ENCODE measurements at places on chromosomes 2 and 18.

DNA sequence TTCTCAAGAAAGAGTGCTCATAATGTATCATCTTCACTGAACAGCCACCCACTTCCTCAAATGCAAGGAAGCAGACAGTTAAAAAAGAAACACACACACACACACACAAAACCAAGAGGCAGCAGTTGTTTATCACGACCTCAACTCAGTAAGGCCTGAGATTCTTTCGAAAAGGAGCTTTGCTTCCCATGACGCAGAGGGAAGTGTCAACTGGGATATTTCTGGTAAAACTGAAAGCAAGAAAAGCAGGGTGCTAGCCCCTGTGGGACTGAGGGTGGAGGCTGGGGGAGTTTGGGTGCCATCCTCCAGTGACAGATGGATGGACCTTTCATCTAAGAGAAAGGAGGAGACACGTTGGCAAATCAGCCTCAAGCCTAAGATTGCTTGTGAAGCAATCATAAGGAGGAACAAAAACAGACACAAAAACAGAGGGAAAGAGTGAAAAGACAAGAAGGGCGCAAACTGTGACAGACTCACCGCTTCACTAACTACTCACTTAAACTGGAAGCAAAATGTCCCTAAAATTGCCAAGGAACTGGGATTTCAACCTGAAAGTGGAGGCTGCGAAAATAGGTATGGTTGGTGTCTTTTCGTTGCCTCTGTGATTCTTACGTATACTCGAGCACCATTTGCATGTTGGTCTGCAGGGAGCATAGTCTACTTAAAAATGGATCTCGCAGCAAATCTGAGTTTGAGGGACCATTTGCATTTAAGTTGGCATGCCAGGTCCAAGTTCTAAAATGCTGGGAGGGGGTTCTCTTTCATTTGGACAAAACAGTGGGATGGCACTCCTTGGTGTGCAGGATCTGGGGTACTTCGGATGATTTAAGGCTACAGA lies at the start of gene ARHGAP25:
Gene ARHGAP25 (plus strand): TSS at position 124 of the 838 bp plus-strand sequence. CDS start 389 bp downstream, at position 513.
- no peak for DNase-seq

DNA sequence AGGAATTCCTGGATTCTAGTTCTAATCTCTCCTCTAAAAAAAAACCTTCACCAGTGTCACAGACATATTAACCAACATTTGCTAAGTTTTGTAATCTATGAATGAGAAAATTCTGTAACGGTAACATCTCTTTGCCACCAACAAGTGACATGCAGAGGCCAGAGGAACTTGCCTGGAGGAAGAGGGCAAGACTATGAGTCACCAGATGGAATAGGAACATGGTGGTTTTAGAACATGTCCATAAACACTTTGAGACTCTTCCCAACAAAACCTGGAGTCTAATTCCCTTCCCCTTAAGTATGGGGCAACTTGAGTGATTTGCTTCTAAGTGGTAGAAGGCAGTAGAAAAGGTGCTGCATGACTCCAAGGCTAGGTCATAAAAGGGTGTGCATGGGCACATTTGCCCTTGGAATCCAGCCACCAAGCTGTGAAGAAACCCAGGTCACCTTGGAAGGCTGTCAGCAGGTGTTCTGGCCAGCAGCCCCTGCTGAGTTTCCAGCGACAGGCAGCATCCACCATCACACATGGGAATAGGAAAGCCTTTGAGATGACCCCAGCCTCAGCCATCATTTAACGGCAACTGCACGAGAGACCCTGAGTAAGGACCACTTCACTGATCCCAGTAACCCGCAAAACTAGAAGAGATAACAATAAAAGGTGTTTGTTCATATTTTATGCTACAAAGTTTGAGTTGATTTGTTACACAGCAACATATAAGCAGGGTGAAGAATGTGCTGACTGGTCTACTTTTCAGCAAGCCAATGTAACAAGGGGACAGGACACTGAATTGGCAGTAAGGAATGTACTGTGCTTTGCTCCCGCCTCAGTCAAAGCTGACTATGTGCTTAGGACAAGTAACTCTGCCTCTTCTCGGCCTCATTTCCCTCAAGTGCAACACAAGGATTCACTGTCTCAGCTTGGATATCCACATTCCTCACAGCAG lies 90.6 kb downstream of the SKA1 start:
- DNase-seq: no peak

- no peak for DNase-seq
Measured at GRCh38 chr2:196389670-196390069, 218.3 kb upstream of the STK17B start.

GRCh38 chr2:62453955-62454354 lies 52.0 kb downstream of the TMEM17 start:
- DNase-seq: no peak

- no peak for DNase-seq
Measured at GRCh38 chr2:121362774-121363173, 77.8 kb upstream of the TFCP2L1 start.

DNA sequence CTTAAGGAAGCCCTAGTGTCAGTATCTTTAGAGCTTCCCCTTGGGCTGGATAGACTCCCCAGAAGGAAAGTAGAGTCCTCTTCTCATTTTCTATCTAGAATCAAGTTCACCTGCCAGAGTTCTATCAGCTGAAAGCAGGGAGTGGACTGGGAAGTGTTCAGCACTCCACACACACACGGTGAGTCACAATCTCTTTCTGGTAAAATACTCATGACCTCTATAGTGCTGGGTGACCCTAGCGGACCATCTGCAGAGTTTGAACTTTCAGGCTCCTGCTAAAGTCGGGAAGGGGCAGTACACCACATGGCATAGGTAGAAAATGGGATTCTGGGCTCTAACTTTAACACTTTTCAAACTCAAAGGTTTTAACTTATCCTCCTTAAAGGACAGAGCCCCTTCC lies 43.3 kb downstream of the SAP130 start:
- DNase-seq: no peak

DNA sequence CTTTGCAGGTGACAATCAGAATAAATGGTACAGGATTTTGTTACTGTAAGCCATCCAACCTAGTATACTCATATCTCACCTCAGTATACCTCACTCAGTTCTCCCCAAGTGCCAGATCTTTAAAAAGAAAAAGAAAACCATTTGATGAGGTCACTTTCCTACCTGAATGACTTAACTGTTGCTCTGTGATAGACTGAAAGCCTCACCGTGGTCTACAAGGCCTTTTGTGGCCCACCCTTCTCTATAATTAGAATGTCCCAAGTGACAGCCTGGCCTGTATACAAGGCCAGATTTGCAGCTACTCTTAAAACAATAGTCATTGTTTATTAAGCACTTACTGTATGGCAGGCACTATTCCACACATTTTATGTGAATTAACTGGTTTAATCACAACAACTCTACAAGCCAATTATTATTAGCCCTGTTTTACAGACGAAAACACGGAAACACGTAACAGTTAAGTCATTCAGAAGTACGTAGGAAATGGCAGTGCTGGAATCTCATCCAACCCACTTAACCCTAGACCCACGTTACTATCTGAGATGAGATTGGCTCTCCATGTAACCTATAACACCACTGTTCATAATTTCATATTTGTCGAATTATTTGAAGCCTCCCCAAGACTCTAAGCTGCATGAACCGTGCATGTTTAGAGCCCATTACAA lies 28.3 kb downstream of the PKP4 start:
- DNase-seq: no peak

DNA sequence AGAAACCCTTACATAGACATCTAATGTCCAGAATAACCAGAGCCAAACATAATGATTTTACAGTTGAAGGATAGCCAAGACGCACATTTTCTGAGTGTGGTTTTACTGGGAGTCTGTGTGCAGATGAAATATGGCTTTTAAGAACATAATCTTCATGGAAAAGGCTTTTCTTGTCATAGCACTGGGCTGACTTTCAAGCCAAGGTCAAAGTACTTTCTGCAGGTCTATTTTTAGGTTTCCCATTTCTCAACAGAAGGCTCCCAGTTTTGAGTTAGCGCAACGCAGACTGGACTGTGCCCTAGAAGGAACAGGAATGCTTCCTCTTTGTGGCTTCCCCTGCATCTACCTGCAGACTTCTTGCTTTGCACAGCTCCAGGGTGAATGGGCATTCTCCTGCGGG lies 92.3 kb upstream of the UPP2 start:
- DNase-seq: no peak

- DNase-seq: no peak
Measured at GRCh38 chr2:49737606-49738005, 583.3 kb upstream of the FSHR start.

DNA sequence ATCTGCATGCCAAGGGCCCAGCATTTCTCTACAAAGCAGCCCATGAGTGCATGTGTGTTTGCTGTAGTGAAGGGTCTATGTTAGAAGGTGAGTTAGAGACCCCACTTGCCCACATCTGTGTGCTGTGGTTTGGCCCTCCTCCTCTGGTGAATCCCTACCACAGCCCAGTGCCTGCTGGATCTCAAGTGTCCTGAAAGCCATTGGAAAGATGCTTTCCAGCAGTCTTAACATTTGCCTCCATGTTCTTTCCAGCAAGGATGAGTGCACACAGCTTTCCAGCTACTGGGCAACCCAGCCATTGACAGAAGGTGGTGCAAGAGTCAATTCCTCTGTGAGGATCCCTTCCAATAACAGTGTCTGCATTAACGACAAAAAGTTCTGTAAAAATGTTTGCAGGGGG lies 13.6 kb downstream of the CRIM1 start:
- DNase-seq: no peak

DNA sequence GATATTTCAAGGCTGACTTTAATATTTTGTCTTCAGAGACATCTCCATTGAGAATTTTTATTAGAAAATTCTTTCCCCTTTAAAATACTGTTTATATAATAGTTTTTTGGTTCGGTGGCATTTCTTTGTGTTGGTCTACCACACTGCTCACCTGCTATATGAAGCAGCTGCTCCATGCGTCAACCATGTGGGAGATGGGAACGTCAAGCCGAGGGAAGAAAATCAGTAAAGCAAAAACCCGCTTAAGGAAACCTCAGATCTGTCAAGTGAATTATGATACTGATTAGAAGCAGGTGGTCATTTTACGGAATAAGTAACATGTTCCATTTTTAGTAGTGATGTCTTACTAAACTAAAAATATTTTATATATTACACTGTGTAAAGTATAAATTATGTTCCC lies 5.6 kb upstream of the TMEM17 start:
- DNase-seq: no peak

- DNase-seq: no peak
Measured at GRCh38 chr2:113926314-113926713, 36.4 kb downstream of the ACTR3 start.

DNA sequence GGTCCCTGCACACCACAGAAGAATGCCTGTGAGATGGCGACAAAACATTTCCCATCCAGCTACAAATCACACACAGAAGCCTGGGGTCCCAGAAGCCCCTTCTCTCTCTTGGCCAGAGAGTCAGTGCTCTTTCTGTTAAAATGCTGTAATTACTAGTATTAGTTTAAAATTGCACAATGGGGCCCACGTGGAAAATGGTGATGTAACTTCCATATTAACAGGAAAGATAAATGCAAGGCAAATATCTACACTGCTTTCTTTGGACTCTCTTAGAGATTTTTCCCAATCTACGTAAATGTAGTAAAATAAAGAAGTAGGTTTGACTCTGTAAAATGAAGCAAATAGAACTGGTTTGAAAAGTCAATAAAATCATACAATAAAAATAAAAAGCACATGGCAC lies 113.9 kb upstream of the TFCP2L1 start:
- no peak for DNase-seq

DNA sequence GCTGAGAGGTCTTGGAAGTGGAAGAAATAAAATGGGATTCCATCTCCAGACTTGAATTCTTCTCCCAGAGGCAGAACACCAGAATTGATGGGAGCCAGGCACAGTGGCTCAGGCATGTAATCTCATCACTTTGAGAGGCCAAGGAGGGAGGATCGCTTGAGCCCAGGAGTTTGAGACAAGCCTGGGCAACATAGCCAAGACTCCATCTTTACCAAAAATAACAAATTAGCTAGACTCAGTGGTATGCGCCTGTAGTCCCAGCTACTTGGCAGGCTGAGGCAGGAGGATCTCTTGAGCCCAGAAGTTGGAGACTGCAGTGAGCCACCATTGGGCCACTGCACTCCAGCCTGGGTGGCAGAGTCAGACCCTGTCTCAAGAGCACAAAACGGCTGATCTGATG lies 144.3 kb downstream of the C1D start:
- no peak for DNase-seq

DNA sequence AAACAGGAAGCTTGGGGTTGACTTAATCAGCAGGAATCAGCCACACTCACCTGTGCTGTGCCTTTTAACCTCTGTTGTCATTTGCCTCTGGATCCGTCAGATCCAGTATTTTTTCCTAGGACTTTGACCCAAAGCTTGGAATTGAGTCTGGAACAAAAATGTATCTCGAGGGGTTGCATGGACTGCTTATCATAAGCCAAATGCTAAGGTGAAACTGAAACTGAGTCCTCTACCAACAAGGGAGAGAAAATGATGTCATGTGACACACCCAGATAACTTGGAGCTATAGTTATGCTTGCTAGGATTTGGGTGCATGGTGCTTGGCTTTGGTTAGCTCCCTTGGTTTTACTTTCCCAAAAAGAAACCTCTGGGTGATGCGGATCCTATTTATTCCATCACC lies 2158.6 kb upstream of the PIK3C3 start:
- DNase-seq: peak; percentile 29

DNA sequence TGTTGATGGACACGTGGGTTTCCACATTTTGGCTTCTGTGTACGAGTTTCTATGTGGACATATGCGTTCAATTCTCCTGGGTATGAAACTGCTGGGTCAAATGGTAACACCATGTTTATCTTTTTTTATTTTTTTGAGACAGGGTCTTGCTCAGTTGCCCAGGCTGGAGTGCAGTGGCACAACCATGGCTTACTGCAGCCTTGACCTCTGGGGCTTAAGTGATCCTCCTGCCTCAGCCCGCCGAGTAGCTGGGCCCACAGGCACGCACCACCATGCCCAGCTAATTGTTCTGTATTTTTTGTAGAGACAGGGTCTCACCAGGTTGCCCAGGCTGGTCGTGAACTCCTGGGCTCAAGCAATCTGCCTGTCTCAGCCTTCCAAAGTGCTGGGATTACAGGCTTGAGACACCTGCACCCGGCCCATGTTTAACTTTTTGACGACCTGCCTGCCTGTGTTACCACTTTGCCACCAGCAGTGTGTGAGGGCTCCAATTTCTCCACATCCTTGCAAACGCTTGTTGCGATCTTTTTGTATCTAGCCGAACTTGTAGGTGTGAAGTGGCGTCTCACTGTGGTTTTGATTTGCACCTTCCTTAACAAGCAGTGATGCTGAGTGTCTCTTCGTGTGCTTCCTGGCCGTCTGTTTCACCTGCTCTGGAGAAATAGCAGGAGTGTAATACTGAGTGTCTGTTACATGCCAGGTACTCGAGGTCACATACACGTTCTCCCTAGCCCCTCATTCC lies 6.9 kb downstream of the HSBP1L1 start:
- no peak for DNase-seq

DNA sequence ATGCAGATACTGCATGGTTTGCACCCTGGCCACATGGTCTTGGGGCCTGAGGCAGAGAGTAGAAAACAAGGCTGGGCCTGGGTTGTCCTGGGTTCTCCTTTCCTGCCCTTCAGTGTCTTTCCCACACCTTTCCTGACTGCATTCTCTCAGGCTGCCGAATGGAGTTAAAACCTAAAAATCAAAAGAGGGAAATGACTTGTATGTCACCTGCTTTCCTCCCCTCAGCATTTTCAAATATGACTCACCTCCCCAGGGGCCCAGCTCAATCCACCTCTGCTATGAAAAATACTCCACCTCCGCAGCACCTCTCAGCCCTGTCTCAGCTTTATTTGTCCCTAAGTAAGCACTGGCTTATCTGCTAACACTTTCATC lies 457.8 kb upstream of the MEX3C start:
- peak; percentile 15 for DNase-seq
